ENCODE measurements at places on chromosomes 5 and 9.

- DNase-seq: no peak
These were observed 40.3 kb downstream of the KCNN2 start for GRCh38 chr5:114402206-114402605.

DNA sequence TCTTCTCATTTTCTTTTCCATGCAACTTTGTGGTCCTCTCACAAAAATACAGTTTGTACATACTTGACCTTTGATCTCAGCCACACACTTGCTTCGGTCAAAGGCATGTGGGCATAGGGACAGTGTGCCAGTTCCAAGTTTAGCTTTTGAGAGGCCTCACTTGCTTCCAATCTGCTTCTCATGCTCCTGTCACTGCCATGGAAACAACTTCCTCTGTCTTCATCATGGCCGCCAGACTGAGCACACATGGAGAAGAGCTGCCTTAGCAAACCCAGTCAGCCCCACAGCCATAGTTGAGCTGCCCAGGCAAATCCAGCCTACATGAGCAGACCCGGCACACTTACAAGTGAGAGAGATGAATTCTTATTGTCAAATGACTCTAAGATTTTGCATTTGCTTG, 138.2 kb upstream of the TUSC1 start:
- DNase-seq: no peak

GRCh38 chr5:150000990-150001659, 586 bp downstream of the HMGXB3 start:
- DNase-seq: no peak

DNA sequence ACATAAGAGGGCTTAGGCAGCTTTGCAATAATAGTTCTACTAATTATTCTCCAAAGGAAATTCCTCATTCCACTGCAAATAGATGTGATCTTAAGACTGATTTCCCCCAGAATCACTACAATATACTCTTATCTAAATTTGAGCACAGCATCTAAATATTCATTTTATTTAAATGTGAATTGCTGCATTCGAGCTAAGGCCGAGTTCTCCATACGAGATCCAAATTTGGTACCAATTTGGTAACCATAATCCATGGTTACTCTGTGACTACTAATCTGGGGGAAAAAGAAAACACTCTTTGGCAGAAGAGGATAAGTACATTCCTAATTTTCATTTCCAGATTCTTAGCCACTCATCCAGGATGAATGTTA, 19.7 kb upstream of the RIC1 start:
- no peak for DNase-seq

GRCh38 chr9:89505911-89506310, 8.0 kb upstream of the SEMA4D start:
- DNase-seq: no peak

GRCh38 chr9:36317766-36318165, 59.5 kb upstream of the GNE start:
- peak; percentile 59 for DNase-seq

DNA sequence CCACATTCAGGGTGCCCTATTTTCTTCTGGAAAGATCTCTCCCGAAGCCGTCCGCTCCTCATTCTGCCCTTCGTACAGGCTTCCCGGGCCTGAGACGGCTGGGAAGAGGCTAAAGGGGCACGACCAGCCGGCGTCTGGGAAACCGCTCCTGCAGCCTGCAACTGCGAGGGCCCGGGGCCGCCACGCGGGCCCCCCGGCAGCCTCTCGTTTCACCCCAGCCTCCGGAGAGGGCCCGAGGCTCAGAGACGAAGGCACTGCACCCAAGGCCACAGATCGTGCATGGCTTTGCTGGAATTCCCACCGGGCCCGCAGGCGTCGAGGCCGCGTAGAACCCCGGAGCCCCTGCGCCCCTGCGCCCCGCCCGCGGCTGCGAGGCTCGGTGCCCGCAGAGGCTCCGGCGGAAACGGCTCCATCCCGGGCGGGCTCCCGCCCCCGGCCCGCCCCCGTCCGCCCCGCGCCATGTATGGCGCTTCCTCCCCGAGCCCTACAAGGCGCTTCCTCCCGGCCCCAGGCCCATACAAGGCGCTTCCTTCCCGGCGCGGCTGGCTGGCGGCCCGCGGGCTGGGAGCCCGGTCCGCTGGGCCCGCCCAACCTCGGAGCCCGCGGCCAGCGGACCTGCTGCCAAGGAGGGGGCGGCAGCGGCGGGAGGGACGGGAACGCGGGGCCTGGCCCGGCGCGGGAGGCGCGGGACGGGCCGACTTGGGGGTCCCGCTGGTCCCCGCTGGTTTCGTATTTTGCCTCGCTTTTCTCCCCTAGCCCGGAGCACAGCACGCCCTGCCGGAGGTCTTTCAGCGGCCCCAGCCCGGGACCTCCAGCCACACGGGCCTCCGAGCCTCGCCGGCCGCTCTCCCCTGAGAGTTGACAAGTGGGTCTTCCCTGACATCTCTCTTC, 26.6 kb downstream of the EGR1 start:
- DNase-seq: peak; percentile 71

DNA sequence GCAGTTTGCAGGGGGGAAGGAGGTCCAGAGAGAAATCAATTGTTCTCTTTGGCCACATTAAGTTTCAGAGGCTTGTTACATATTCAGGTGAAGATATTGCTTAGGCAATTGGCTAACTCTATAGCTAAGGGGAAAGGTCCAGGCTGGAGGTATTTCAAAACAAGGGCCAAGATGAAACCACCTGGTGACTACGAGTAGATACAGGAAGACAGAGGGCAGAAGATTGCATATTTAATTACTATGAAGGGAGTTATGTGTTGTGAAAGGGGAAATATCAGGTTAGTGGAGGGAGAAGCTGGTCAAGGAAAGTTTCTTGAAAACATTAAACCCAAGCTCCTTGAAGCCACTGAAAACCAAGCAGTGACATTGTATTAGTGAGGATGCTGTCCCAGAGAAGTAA, 1.9 kb upstream of the RAD23B start:
- DNase-seq: no peak

GRCh38 chr5:128091579-128091978, 8.0 kb downstream of the SLC12A2 start:
- DNase-seq: no peak

- no peak for DNase-seq
These were observed 59.4 kb upstream of the TNFSF8 start for GRCh38 chr9:114989600-114990410.

- no peak for DNase-seq
These were observed 224.0 kb upstream of the SMARCA2 start for GRCh38 chr9:1791191-1791590.

DNA sequence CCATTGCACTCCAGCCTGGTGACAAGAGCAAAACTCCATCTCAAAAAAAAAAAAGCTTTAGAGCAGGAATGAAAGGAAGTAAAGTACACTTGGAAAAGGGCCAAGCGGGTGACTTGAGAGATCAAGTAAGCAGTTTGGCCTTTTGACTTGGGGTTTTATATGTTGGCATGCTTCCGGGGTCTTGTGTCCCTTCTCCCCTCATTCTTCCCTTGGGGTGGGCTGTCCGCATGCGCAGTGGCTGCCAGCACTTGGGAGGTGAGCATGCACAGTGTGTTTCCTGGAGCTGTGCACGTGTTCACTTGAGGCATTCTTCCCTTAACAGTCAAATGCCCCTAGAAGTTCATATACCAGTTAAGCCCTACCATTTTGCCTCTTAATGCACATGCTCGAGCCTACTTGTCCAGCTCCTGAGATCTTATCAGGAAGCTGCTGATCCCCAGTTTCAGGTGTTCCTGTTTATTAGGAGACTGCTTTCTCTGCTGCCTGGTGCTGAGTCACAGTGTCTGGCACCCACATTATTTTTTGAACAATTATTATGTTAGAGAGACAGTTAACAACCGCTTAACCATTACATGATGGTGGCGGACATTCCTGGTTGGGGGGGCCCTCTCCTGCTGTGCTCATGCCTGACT, 32.6 kb upstream of the PRRC2B start:
- DNase-seq: no peak

DNA sequence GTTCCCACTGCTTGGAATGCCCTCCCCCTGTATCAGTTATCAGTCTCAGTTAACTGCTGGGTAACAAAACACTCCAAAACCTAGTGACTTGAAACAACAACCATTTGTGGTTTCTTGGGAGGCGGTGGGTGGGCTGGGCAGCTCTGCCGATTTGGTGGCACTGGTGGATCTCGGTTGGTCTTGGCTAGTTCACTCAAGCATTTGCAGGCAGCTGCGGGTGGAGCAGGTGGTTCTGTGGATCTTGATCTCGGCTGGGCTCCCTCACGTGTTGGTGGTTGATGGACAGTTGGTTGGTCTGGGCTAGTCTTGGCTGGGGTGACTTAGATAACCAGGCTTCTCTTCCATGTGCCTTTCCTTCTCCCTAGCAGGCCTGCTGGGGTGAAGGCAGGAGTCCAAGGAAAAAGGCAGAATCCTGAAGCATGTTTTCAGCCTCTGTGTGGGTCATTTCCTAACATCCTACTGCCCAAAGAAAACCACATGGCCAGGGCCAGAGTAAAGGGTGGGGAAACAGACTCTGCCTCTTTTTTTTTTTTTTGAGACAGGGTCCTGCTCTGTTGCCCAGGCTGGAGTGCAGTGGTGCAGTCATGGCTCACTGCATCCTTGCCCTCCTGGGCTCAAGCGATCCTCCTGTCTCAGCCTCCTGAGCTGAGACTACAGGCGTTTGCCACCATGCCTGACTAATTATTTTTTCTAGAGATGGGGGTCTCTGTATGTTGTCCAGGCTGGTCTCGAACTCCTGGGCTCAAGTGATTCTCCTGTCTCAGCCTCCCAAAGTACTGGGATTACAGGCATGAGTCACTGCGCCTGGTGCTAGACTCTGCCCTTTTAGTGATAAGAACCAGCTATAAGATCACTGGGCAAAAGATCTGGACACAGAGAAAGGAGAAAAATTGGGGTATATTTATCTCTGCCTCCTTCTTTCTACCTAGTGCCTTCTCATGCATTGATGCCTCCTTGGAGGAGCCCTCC, 183.7 kb downstream of the RGS3 start:
- no peak for DNase-seq

DNA sequence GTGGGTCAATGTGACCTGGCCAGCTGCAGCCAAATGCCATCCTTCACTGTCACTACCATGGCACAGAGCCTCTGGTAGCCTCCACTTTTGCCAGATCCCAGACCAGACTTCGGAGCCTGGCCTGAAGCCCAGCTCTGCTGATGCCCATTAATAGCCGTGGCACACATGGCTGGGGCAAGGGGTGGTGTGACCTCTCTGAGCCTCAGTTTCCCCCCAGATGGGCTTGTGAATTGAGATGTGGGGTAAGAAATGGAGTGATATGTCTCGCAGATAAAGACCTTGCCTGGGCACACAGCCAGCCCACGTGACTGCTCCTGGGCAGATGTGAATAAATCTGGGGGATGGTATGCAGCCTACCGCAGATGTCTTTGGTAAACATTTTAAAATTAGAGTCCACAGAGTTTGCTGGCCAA, 13.9 kb downstream of the SUSD3 start:
- DNase-seq: no peak

GRCh38 chr5:82396871-82397514, 118.8 kb upstream of the RPS23 start:
- peak; percentile 21 for DNase-seq

- no peak for DNase-seq
These were observed 10.4 kb upstream of the SSBP2 start for GRCh38 chr5:81761270-81761669.

DNA sequence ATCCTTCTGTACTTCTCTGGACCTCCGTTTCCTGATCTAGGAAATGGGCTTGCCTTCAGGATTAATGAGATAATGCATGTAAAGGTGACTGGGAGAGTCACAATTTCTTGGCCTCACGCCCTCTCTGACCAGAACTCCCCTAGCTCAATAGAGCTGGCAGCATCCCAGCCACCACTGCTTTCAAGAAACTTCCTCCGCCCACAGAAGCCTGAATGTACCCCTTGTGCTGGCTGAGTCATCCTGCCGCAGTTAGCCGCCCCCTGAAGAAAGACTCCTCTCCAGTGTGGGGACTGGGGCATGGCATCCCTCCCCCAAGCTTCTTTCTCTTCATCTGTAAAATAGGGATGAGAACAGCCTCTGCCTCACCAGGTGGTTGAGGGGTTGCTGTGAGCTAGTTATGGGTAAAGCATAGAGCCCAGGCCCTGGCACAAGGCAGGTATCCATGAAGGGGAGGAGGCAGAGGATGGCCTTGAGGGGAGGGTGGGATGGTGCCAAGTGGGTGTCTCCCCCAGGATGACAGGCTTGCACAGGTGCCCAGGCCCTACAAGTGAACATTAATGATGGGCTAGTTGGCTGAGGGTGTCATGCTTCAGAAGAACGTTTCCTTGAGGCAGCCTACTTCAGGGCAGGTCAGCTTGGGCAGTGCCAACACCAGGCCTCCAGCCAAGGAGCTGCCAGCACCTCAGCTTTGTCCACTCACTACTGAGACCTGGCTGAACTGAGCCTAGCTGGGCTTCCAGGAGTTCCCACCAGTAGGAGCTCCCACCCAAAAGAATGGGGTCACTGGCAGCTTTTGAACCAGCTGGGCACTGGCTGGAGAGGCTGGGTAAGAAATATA, 3.4 kb downstream of the PDLIM4 start:
- no peak for DNase-seq

- DNase-seq: no peak
These were observed 143.5 kb downstream of the GPBP1 start for GRCh38 chr5:57317341-57317740.

DNA sequence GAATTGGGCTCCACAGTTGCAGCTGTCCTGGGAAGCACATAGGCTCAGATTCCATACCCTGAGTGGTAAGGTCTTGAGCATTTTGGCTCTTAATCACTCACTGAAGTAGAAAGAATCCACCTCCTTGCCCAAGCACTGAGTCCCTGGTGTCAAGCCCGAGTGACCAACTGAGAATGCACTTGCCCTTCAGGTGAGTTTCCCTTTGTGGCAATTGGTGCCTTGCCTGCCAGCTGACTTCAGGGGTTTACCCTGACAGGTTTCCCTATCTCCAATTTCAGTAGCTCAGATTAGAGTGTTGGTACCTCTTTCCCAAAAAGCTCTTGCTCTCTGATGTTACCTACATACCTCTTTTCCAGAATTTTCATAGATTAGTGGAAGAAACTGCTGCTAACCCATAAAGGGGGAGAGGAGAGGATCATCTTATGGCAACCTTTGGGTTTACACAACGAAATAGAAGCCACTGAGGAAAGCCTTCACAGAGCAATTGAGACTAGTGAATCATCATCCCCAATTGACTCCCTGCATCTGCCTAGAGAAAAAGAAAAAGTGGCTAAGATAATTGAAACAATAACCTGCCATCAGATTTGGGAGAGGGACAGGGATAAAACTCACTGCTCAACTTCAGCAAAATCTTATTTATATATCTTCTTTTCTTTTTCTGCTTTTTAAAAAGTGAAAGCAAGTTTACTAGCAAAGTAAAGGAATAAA, 48.6 kb downstream of the CCL28 start:
- DNase-seq: no peak

- DNase-seq: no peak
These were observed 2.4 kb downstream of the ZNF483 start for GRCh38 chr9:111527347-111527746.

DNA sequence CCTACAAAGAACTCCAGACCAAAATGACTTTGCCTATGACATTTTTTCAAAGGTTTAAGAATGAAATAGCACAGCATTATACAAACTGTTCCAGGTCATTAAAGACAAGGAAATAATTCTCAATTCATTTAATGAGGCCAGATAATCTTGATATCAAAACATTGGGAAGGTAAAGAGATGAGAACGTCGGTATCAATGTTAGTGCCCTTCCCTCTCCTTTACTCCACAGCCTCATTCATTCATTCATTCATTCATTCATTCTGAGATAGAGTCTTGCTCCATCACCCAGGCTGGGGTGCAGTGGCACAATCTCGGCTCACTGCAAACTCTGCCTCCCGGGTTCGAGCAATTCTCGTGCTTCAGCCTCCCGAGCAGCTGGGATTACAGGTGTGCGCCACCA, 64.0 kb downstream of the NACC2 start:
- no peak for DNase-seq

Measured in HuH-7 (cell line).